ENCODE measurements at places on chromosomes 5 and 9.

DNA sequence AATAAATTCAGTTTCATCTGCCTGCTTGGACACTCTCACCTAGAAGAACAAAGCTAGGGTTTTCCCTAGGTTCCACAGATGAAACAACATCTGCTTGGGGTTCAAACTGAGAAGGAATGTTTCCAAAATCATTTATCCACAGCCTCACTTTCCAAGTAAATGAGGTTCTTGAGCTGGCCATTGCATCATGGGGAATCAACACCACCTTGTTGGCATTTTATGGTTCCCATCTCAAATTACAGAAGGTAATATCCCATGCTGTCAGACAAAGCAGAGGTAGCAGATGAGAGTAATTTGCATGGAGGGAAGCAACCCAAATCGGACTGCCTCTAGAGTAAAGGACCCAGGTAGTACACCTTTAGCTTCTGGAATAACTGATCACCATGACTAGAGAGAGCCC is 10.5 kb upstream of the NR4A3 start:
- DNase-seq: no peak

DNA sequence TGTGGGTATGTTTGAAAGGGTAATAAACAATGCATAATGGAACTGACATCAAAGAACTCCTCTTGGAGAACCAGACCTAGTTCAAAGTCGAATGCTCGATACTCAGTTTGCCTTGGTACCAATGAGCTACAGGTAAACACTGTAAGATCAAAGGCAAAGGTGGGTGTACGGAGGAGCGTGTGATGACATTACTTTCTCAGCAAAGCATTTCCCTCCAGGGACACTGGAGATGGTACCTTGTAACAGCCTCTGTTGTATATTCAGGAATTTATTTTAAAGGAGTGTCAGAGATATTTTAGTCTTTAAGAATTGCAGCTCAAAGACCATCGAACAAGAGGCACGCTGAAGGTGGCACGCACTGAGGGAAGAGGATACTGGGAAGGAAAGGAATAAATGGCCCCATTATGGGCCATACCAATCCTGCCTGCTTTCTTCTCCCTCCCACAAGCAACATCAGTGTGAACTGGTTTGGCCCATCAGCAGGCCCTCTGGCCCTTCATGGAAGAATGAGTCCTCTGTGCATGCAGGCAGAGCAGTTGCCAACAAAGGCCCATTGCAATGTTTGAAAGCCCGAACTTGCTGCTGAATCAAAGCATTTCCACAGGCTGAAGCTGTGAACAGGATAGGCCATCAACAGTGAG is 410.2 kb downstream of the ACTL7B start:
- no peak for DNase-seq

GRCh38 chr9:126429190-126429589 is 102.6 kb downstream of the MVB12B start:
- DNase-seq: no peak

- no peak for DNase-seq
These were observed 257.1 kb downstream of the SAXO1 start for GRCh38 chr9:18775930-18776329.

DNA sequence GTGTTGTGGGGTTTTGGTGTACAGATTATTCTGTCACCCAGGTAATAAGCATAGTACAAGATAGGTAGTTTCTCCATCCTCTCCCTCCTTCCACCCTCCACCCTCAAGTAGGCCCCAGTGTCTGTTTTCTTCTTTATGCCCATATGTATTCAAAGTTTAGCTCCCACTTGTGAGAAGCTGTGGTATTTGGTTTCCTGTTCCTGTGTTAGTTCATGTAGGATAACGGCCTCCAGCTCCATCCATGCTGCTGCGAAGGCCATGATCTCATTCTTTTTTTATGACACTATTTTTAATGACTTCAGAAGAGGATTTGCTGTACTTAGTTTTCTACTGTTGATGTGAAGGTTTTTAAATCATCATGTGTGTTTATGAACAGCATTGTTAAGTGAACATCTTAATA is 11.9 kb downstream of the CCDC180 start:
- DNase-seq: no peak

DNA sequence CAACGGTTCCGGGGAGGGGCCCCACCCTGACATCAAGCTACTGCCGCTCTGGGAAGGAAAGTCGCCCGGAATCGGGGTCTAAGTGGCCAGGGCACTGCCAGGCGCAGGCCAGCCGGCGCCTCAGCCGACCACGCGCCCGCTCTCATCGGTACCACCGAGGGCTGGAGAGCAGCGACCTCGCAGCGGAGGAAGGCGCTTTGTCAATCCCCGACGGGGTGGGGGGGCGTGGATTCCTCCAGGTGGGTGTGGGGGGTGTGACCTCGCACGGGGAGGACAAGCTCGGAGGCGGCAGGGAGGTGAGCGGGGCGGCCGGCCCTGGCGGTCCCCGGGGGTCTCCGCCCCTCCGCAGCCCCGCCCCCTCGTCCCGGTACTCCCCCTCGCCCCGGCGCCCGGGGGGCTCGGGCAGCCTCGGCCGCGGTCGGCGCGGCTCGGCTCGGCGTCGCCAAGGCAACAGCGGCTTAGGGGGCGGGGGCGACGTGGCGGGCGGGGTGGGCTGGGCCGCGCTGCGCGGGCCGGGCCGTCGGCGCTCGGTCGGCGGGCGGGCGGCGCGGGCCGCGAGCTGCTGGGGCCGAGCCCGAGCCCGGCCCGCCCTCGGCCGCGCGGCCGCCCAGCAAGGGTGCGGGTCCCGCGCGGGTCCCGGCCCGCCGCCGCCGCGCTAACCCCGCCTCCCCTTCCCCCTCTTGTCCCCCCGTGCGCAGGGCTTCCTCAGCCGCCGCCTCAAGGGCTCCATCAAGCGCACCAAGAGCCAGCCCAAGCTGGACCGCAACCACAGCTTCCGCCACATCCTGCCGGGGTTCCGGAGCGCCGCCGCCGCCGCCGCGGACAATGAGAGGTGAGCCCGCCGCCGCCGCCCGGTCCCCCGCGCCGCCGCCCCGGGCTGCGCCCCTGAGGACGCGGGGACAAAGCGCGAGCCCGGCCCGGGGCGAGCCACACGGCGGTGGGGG is 47.5 kb downstream of the DAB2IP start:
- no peak for DNase-seq

Data from right renal cortex interstitium (tissue), 3 donors.